ENCODE measurements at places on chromosomes 3 and 15. TPM values are rescaled to one million over a fixed set of nuclear protein-coding genes. Genes with fewer than 3 reads are reported as not detected.

GRCh38 chr3:177754508-177754921 lies 557.2 kb upstream of the TBL1XR1 start:
- no peak for DNase-seq

DNA sequence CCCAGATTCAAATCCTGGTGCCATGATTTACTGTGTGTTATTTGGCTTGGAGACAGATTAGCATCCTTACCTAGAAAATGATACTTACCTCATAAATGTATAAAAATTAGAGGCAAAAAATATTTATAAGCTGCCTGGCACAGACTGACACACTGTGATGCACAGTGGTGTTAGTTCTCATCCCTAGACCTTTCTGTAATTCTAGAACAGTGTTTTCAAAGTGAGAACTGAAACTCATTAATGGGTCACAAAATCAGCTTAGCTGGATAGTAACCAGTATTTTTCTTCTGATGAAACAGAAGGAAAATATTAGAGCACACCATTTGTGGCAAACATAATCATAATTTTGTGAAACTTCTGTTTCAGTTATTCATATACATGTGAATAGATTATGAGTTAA lies 17.9 kb upstream of the MTHFS start:
- DNase-seq, result no peak

DNA sequence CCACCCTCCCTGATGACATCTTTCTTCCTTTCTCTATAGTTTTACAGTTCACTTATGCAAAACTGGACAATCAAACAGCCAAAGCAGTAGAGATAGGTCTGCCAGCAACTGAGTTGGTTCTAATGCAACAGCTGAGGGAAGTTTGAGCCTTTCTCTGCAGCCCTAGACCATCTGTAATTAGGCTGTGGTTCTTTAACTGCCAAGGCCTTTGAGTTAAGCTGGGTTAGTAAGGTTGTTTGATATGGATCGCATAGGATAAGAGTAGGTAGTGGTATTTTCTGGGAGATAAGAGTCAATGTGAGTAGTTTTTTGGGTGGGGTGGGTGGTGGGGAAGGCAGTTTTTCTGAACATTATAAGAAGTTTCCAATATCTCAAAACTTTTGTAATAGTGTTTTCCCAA lies 3.0 kb downstream of the RPL39L start:
- no peak for DNase-seq

GRCh38 chr3:31534065-31534425 lies 1.3 kb downstream of the STT3B start:
- no peak for DNase-seq

DNA sequence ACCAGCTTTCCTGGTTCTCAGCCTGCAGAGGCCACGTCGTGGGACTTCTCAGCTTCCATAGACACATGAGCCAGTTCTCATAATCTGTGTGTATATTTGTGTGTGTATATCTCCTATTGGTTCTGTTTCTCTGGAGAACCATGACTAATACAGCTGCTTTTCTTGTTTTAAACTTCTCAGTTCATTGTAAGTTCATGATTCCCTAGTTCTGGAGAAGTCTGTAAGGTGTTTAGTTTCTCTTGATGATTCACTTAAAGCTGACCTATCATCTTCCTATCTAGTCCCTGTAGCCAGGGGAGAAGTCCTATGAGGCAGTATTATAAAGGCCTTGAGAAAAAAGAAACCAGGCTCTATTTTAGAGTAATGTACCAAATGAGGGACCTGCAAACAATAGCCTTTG lies 147.7 kb downstream of the RYR3 start:
- no peak for DNase-seq

DNA sequence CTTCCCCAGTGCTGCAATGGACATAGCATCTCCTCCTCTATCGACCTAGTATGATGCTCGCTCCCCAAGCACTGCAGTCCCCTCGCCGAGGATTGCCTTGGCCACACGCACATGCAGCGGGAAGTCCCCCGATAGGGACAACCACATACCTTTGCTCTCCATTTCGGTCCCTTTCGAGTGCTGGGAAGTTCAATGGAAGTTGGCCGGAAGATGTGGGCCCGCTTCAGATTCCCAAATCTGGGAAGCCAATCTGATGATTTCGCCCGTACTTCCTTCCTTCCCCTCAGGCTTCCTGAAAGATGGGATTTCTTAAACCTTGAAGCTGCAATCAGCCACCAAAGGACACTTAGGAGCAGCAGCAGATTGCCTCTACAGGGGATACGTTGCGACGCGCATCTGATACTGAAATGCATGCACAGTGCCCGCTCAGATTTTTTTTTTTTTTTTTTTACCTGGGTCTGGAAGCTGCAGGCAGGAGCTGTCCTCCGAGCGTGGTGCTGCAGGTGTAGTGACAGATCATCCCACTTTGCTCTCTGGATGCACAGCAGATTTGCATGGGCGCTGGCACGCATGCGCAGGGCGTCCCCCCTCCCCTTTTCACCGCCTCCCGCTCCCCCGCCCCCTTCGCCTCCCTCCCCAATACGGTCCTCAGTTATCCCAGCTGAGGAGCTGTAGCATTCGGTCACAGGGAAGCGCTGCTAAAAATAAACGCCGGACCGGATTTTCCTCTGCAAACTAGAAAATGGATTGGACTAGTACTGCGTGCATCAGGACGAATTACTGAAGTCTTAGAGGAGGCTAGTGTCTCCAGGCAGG lies at the start of gene FGF12:
TSS of gene FGF12 (minus strand) at position 510 of the 816 bp plus-strand sequence.
- DNase-seq, result no peak

The PLA2G4D gene
- not detected for total RNA-seq

All from activated naive CD8-positive, alpha-beta T cell treated with anti-CD3 and anti-CD28 coated beads, Interleukin-2, amount 10 ng/mL, durations not matched to agents 7 days and 5 days (primary cell).